ENCODE measurements at places on chromosomes 3 and 15. TPM values are rescaled to one million over a fixed set of nuclear protein-coding genes. Genes with fewer than 3 reads are reported as not detected.

The CX3CR1 gene
- not detected for total RNA-seq

The TRH gene
- not detected for total RNA-seq

The PLSCR2 gene
- not detected for total RNA-seq

The CCR8 gene
- total RNA-seq = not detected

The GAP43 gene
- total RNA-seq = not detected

The FAM107A gene
- total RNA-seq = not detected

The GRAMD2A gene
- total RNA-seq = not detected

The KNL1 gene
- total RNA-seq = 7.0 TPM

The LCMT2 gene
- total RNA-seq = 6.6 TPM

The RARRES1 gene
- total RNA-seq = 9.2 TPM

The SLCO3A1 gene
- 32.0 TPM for total RNA-seq

The XCR1 gene
- not detected for total RNA-seq

The ISLR gene
- total RNA-seq = 0.14 TPM

The CACNA2D2 gene
- 0.58 TPM for total RNA-seq

The ERC2 gene
- not detected for total RNA-seq

The HTR3E gene
- not detected for total RNA-seq

The CYP8B1 gene
- not detected for total RNA-seq

The IGF1R gene
- 53.0 TPM for total RNA-seq
